Hematopoietic multipotent progenitor cell treated with erythropoietin and hydrocortisone succinate and interleukin-3 and kit ligand, for 8 days (in vitro differentiated cells): ENCODE measurements at places on chromosomes 5 and 9.

DNA sequence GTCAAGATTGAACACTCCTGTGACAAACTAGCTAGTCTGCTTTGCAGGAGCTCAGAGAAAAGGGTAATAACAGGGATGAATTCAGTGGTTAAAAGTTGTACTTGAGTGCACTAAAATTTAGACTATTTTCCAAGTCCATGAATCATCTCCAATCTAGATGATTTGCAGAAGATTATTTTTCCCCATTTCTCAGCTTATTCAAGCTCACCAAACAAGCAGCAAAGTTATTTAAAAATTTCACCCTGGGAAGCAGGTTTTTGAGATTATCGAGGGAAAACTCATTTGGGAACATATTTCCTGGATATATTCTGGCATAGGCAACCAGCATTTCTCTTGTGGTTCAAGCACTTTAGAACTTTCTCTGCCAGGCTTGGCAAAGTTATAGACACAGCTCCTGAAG, 311.4 kb downstream of the TLE1 start:
- DNase-seq: no peak

DNA sequence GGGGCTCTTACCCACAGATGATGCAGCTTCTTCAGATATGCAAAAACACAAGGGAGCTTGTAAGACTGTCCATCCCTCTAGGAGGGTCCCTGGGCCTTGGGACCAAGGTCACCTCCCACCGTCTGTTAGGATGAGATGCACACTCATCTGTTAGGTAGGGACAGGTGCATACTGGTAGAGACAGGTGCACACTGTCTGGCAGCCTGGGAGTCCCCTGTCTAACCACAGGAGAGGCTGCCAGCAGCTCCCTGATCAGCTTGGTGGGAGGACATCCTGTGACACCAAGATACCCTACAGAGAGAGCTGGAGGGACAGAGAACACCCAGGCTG, 13.2 kb downstream of the TSPAN17 start:
- no peak for DNase-seq

DNA sequence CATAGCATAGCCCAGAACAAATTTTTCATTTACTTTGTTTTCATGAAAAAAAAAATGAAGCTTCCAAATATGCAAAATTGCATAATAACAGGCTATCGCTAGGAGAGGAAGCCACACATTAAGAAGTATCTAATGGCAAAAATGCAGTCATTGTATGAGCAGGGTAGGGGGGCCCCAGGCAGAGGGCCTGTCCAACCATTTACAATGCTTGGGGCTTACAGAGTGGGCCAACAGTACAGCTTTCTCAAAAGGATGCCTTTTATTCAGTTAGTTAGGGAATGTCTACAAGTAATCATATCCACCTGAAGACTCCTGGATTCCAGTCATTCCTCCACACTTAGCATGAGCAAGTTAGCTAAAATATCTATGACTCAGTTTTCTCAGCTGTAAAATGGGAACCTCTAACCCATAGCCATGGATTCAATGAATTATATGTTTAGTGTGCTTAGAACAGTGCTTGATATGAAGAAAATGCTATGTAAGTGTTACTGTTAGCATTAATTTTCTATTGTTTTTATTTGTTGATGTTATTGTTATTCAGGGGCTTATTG, 117.7 kb downstream of the GAS1 start:
- DNase-seq: no peak

DNA sequence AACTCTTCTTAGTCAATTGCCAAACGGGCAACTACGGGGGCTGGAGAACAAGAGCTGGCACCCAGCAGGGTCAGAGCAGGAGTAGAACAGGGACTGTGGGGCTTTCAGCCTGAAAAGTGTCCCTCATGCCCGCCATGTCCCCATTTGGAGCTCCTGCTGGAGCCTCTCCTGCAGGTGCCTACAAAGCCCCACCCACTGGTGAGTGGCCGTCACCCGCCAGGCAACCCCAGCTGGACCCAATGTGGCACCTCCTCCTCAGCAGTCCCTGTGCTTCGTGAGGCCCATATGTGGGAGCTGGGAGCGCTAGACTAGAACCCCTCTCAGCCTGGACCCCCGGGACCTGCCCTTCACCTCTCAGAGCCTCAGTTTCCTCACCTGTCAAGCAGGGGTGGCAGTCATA, 40.9 kb downstream of the VAV2 start:
- DNase-seq: no peak

DNA sequence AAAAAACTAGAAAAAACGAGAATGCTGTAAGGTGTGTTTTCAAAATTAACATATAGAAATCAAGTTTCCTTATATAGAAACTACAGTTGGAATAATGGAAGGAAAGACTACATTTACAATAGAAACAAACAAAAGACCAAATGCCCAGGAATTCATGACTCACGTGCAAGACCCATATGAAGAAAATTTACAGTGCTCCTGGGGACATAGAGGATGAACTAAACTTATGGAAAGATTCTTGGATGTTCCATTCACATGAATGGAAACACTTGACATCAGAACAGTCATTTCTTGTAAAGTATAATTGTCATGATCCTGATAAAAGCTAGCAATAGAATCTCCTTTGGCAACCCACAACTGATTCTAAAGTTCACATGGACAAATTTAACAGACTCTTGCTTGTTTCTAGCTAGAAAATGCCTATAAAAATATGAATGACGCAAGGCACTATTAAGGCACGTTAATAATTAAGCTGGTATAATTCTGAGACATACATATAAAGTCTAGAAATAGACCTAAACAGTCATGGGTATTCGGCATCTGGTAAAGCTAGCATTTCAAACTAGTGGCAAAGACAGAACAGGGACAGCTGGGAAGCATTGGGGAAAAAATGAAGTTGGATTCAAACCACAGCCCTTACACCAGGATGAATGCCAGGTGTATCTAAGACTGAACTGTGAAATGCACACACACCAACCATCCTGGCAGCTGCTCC, 5.1 kb upstream of the ZFP62 start:
- DNase-seq: no peak

GRCh38 chr5:169629847-169630548, 7.1 kb upstream of the DOCK2 start:
- no peak for DNase-seq

- no peak for DNase-seq
Observed at GRCh38 chr5:62717301-62717933, 138.8 kb downstream of the LRRC70 start.

DNA sequence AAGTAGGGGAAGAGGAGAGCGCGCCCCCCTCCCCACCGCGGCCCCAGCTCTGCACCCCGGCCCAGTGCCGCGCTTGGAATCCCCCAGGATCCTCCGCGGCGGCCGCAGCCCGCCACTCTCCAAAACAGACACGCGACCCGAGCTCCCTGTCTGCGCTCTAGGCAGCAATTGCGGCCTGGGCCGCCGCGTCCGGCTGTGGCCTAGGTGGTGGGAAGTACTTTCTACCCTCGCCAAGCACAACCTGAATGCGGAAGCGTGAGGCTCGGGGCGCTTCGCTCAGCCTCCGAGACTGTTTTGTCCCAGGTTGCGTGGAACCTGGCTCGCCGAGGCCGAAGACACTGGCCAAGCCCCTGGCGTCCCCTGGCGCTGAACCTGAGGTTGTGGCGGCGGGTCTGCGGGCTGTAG, 3.3 kb upstream of the FOXB2 start:
- no peak for DNase-seq
